ENCODE measurements at places on chromosomes 3 and 15.

DNA sequence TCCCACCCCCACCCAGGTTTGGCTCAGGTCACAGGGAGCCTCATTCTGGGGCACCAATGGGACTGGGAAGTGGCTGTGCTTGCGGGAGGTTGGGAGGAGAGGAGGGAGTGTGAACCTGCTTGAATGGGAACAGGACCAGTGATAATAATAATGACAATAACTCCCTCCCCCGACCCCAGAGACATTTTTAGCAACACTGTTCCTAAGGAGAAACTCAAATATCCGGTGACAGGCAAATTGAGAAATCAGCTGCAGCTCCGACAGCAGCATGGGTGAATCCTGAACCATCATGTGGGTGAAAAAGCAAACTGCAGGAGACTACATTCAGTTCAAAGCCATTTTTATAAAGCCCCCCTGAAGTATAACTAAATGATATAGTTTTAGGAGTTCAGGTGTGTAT lies 11.6 kb upstream of the RPL29 start:
- no peak for DNase-seq

GRCh38 chr3:152331018-152331541 lies 62.4 kb downstream of the MBNL1 start:
- DNase-seq = peak; percentile 63

GRCh38 chr15:77075528-77075927 lies 4.6 kb upstream of the TSPAN3 start:
- DNase-seq = no peak

GRCh38 chr3:188497021-188497420 lies 343.1 kb downstream of the LPP start:
- peak; percentile 46 for DNase-seq

DNA sequence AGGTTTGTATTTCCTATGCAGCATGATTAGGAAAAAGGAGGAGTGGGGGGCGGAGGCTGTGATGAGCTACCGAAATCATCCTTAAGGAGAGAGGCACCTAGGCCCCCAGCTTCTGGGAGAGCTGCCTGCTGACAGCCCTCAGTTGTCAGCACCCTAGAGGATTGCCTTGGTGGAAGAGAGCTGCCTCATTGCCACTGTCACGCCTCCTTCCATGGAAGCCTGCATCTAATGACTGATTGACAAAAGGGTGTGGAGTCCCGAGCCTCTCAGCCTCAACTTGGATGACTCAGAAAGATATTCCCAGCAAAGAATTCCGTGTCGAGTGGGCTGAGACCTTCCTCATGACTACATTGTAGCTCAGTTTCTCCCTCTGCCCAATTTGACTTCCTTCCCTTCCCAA lies 320.4 kb upstream of the PROK2 start:
- DNase-seq = no peak

GRCh38 chr3:71694358-71694999 lies 30.7 kb downstream of the EIF4E3 start:
- peak; percentile 64 for DNase-seq

DNA sequence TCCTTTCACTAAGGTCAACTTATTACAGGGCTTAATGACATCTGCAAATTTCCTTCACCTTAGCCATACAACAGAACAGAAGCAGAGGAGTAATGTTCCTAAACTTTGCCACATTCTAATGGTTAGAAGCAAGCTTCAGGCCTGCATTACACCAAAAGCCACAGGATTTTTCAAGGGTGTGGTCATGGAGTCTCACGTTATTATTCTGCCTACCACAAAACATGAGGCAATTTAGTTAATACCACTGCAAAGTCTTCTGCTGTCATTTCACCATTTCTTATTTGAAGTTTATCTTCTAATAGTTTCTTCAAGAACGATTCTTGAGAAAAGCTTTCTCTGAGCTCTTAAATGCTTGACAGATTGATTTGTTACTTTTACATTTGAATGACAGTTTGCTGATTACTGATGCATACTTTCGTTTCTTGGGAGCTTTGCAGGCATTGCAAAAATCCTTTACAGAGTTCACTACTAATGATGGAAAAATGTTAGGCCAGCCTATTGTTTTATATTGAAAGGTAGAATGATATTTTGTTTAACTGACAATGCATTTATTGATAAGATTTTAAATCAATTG lies 1257.1 kb downstream of the NSUN3 start:
- no peak for DNase-seq

- no peak for DNase-seq
Measured at GRCh38 chr15:38274135-38274534, 21.5 kb downstream of the SPRED1 start.

DNA sequence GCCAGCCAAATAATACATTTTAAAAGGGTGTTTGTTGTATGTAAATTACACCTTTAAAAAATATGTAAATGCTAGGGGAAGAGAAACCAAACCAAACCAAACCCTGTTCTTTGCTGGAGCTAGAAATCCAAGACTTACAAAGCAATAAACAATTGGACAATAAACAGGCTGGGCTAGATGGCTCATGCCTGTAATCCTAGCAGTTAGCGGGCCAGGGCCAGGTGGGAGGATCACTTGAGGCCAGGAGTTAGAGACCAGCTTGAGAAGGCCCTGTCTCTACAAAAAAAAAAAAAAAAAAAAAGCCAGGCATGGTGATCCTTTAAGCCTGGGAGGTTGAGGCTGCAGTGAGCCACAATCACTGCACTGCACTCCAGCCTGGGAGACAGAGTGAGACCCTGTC lies 12.5 kb downstream of the STOML1 start:
- no peak for DNase-seq

GRCh38 chr3:49668861-49669260 lies 5.3 kb upstream of the APEH start:
- no peak for DNase-seq

GRCh38 chr15:88834211-88834812 lies 31.1 kb downstream of the ACAN start:
- DNase-seq = no peak

- no peak for DNase-seq
Measured at GRCh38 chr15:64813075-64813474, 12.4 kb downstream of the PIF1 start.

- no peak for DNase-seq
Measured at GRCh38 chr3:108333961-108334360, 37.6 kb downstream of the HHLA2 start.

DNA sequence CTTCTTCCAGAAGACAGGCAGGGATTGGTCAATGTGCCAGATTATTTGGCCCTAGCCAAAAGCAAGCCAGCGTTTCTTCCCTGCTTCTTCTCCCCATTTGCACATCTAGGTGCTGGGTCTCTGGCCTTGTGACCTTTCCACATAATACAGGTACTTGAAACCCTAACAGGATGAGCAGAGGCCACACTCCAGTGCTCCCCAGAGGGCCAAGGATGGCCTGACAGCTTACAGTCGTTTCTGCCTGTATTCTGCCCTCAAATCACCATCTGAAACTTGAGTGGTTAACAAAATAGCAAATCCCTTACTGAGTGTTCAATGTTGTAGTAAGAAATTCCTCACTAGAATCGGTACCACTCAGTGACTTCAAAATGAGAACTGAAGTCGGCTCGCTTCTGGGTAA lies 29.1 kb downstream of the MKRN2 start:
- no peak for DNase-seq

- DNase-seq = no peak
Measured at GRCh38 chr3:17544632-17545031, 197.8 kb downstream of the TBC1D5 start.

GRCh38 chr15:41883484-41883825 lies 10.4 kb downstream of the SPTBN5 start:
- DNase-seq = no peak

GRCh38 chr3:191648787-191649186 lies 187.8 kb downstream of the PYDC2 start:
- no peak for DNase-seq

- DNase-seq = no peak
Measured at GRCh38 chr3:167837466-167837865, 101.9 kb downstream of the SERPINI1 start.

GRCh38 chr15:81907521-81907920 lies 138.3 kb downstream of the MEX3B start:
- no peak for DNase-seq

DNA sequence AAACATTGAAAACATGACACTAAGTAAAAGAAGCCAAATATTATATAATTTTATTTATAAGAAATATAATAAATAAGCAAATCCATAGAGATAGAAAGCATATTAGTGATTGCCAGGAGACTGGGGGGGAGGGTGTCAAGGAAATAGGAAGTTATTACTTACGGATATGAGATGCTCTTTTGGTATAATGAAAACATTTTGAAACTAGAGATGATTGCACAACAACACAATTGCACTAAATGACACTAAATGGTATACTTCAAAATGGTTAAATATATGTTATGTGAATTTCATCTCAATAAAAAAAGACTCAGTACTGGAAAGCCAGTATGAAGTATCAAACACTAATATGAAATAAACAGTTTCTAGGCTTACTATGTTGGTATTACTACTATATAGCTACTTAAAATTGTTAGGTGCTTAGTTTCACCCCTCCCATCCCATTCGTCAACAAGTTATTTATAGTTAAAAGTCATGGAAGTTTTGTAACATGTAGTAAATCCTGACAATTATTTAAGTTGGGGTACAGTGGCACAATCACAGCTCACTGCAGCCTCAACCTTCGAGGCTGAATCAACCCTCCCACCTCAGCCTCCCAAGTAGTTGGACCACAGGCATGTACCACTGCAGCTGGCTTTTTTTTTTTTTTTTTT lies 43.7 kb downstream of the STAG1 start:
- no peak for DNase-seq

DNA sequence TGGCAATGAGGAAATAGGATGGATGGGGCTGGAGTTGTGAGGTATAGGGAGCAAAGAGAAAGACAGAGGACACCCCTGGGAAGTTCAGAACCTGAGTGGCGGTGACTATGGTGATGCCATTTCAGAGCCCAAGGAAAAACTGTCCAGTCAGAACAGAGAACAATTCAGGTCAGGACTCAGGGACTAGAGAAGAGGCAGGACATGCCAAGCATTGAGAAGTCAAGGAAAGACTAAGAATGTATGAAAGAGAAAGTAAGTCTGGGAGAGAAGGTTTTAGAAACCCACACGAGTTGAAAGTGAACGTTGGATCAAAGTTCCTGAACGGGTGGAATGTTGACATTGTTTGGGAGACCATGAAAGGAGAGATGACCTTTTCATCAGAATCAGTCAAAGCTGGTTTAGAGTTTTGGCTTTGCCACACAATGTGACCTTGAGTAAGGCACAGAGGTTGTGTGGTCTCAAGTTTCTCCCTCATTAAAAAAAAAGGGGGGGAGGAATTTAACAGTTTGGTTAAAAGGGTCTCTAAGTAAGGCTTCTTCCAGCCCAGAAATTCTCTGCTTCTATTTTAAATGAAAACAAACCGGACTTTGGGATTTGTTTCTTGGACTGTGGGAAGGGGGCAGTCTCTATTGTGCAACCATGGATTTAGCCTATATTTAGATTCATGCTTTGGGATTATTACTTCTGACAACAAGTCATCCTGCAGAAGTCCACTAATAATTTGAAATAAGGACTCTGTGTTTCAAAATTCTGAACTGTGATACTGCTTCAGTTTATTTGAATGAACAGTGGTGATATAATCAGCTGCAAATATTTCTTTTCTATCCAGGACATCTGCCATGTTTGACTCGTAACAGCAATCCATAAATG lies 315.9 kb upstream of the TBL1XR1 start:
- no peak for DNase-seq

DNA sequence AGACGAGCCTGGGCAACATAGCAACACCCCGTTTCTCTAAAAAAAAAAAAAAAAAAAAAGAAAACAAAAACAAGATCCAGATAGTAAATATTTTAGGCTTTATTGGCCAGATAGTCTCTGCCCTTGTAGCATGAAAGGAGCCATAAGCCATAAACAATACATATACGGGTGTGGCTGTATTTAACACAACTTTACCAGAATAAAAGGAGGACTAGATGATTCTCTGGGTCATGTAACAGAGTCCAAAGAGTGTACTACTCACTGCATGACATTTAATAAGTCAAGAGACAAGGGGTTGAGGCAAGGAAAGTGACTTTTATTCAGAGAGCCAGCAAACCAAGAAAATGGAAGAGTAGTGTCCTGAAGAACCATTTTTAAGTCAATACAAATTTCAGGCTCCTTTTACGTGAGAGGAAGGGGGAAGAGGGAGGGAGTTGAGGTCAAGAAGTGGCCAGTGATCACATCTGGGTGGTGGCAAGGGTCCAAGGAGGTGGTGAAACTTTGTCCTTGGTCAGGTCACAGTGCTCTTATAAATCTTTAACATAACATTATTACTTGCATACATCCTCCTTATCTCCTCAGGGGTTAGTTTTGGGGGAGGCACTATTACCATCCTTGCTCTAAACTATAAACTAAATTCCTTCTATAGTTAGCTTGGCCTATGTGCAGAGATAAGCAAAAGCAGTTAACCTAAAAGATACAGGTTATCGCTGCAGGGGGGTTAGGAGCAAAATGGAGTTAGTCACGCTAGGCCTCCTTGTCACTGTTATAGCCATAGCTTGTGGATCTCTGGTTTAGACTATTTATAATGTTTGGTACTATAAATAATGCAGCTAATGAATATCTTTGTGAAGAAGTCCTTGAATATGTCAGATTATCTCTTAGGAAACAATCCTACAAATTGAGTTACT lies 46.1 kb downstream of the METTL6 start:
- DNase-seq = no peak

DNA sequence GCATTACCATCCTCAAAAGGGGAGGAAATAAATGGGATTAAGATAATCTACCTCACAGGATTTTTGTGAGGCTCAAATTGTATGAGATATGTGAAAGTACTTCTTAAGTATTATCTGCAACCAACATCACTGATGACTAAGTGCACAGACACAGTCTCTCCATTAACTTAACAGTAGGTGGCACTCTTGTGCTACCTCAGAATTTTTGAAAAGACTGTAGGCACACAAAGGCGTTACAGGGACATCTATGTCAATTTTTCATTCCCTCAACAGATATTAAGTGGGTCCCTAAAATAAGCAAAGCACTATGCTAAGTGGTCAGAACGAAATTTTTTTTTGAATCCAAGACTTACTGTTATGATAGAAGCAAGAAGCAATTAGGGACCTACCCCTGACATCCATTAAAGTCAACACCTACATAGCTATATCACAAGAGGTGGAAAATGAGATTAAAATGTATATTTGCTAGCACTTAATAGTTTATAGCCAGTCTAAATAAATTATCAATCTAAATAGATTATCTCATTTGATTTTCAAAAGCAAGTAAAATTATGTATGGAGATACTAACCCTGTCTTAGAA lies 52.9 kb downstream of the RYK start:
- DNase-seq = peak; percentile 89

DNA sequence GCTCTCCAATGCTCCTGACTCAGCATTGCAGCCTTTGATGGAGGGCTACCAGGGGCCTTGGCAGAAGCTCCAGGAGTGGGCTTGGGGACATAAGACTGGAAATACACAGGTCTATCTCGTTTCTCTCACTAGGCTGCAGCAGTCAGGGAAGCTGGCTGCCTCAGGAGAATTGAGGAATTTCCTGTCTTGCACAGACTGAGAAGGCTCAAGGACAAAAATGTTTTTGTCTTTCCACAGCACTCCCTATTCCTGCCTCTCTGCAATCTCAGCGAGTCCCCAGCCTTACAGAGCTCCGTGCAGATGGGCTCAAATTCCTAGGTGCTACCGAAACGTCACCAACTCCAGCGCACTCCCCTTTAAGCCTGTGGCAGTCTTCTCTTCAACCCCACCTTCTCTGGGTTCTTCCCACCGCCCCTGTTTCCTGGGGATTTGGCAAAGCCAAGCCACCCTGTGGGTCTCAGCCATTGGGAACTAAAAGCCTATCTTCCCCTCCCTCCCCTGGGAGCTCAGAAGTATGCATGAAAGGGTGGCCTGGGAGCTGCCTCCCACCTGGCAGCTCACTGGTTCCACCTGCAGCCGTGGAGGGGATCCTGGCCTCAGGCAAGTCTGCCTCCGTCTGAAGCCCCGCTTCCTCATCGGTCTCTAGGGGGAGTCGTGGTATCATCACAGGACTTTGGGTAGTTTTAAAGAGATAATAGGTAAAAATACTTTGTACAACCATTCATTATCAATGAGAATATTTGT lies 322.6 kb upstream of the FRG2C start:
- peak; percentile 76 for DNase-seq
